NCI-H510A (cell line): ENCODE measurements at places on chromosomes 7 and 10.

- no peak for DNase-seq
Measured at GRCh38 chr10:109969760-109970346, 37.9 kb upstream of the ADD3 start.

- no peak for DNase-seq
Measured at GRCh38 chr10:43261578-43262396, 5.1 kb downstream of the RASGEF1A start.

- no peak for DNase-seq
Measured at GRCh38 chr7:90961037-90961725, 303.1 kb upstream of the FZD1 start.

DNA sequence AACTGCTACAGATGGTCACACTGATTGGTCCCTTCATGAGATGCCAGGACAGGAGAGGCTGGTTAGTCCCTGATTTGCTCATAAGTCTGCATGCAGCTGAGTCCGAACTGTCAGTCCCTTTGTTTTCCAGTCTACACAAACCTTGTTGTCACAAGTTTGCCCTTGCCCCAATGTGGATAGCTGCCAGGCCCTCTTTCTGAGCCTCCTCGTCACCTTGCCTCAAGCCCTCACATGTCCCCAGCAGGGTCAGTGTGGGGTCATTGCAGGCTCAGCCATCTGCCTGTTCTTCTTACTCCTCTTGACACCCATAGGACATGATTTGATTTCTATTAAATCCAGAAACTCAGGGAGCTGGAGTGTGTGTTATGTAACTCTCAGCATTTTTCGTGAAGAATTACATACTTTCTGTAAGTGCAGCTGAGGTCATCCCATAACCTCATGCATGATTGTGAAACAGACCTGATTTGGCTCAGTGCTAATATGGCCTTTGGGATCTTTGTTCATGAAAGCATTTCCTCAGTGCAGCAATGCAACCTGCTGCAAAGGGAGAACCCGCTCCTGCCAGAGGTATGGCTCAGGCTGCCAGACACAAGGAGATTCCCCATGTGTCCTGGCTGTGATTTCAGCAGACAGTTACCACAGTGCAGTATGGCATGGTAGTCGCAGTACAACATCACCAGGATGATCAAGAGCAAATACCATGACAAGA lies 70.0 kb upstream of the ZMIZ2 start:
- DNase-seq, result no peak

- no peak for DNase-seq
Measured at GRCh38 chr10:116237260-116237659, 35.7 kb downstream of the GFRA1 start.

DNA sequence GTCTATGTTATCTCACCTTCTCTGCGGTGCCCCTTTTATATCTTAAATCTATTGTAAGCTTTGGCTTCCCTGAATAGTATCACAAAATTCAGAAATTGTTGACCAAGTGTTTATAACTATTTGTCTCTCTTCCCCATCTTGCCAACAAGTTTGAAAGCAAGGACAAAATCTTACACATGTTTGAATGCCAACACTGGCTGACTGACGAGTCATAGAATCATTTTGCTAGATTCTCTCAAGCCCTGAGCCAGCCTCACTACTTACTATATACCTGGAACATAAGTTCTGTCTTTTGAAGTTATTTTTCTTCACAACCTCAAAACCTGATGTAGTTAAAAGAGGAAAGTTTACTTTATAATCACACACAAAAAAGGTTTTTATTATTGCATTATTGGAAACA lies 700.7 kb downstream of the PHTF2 start:
- no peak for DNase-seq

- DNase-seq, result peak; percentile 86
Measured at GRCh38 chr7:129779602-129780256, 168.2 kb downstream of the NRF1 start.

GRCh38 chr10:100744136-100744986 lies 1.0 kb upstream of the PAX2 start:
- no peak for DNase-seq

DNA sequence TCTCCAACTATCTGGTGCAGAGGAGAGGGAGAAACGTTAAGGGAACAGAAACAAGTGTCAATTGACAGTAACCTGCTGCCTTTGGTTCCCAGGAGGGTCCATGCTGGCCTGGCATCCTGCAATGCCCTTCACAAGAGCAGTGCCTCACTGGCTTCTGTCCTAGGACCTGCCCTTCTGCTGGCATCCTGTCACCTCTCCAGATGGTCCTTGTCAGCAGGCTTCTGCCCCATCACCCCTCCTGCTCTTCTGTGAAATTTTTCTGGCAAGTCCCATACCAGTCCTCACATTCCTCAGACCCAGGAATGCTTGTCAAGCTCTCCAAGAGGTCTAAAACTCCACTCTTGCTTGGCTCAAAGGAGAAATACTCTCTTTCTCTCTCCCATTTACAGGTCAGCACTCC lies 34.2 kb downstream of the C10orf67 start:
- no peak for DNase-seq

DNA sequence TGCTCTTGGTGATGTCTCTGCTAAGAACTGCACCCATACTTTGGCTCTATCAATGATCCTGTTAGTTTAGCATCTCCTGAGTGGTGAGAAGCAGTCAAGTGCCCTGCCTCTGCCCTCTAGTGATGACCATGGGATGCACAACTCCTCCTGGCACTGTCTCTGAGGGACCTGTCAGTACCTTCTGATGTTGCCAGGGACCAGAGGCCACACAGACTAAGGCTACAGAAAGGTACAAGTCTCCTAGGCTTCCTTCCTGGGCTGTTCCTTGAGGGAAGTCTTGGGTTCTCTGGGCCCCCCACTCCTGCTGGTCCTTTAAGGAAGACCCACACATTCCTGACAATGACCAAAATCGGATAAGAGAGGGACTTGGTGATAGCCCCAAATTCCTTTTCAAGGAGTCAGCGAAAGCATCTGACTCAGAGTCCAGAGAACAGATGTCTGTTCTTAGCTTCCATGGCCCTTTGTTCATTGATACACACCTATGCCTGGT lies 15.3 kb downstream of the NKX2-3 start:
- DNase-seq, result no peak

- DNase-seq, result no peak
Measured at GRCh38 chr10:96270571-96270970, 798 bp downstream of the BLNK start.

DNA sequence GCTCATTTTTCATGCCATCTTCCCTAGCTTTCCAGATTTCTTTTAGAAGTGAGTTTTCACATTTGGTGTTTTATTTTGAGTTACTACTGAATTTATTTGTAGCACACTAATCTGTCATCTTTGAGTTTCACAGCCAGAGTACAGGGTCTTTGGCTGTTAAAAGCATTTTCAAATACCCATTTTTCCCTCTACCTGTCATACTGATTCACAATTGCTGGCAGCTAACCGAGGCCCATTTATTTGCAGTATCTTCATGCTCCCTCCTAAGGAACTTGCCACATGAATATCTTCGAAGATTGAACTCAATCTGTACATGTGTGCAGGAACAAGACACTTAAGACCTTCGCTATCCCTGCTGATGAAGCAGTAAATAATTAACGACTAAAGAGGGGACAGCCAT lies 44.8 kb upstream of the DKK1 start:
- no peak for DNase-seq

DNA sequence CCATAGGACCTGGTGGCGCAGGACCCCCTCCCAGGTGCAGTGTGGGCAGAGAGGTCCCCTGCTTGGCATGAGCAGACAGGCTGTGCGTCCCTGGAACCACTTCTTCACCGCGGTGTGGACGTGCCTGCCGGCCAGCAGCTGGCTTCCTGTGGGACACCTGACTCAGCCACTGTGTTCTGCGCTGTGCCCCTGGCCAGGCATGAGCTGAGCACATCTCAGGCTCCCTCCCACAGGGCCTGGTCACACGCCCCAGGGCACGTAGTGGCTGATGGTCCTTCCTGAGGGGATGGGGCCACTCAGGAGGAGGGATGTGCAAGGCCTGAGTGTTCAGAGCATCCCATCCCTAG lies 3.5 kb upstream of the DEPP1 start:
- DNase-seq, result no peak

DNA sequence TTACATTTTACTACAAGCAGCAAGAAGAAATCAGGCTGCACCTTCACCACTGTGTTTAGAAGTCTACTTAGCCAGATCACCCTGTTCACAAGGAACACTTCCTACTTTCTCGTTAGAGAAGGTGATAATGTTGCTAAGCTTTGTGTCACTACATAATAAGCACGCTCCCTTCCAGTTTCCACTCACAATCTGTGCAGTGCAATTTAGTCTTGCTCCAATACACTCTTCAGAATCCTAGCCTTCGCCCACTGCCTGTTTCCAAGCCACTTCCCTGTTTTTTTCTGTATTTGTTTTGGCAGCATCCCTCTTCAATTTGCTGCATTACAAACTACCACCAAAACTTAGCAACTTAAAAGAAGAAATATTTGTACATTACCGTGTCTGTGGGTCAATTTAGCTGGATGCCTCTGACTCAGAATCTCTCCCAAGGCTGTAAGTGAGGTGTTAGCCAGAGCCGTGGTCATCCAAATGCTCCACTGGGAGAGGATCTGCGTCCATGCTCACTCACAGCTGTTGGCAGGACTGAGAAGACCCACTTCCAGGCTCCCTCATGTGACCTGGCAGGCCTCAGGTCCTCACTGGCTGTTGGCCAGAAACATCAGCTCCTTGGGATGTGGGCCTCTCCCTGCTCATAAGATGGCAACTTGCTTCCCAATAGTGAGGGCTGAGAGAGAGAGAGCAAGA lies 110.4 kb downstream of the PON1 start:
- no peak for DNase-seq

DNA sequence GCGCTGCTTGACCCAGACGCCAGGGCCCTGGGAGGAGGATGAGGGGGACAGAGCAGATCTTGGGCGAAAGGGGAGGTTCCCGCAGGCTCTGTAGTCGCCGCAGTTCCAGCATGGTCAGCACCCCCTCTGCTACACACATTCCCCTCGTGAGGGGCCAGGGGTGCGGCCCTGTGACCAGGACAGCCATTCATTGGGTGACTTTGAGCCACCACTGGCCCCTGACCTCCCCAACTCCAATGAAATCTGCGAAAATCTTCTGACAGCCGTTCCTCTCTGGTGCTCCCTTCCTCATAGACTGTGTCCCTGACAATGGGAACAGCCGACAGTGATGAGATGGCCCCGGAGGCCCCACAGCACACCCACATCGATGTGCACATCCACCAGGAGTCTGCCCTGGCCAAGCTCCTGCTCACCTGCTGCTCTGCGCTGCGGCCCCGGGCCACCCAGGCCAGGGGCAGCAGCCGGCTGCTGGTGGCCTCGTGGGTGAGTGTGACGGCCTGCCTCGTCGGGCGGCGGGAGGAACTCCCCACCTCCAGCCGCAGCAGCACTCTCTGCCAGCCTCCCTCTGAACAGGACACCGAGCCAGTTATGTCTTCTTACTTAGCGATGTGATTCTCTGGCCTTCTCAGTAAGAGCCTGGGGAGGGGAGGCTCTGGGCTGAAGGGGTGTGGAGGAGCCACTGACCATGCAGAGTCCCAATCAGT lies 825 bp downstream of the TMEM176A start:
- no peak for DNase-seq

- DNase-seq, result no peak
Measured at GRCh38 chr10:35644050-35644950, 2.2 kb upstream of the FZD8 start.

- no peak for DNase-seq
Measured at GRCh38 chr7:16350634-16351033, 70.7 kb downstream of the CRPPA start.

- DNase-seq, result no peak
Measured at GRCh38 chr7:117665368-117665767, 185.5 kb downstream of the CFTR start.

DNA sequence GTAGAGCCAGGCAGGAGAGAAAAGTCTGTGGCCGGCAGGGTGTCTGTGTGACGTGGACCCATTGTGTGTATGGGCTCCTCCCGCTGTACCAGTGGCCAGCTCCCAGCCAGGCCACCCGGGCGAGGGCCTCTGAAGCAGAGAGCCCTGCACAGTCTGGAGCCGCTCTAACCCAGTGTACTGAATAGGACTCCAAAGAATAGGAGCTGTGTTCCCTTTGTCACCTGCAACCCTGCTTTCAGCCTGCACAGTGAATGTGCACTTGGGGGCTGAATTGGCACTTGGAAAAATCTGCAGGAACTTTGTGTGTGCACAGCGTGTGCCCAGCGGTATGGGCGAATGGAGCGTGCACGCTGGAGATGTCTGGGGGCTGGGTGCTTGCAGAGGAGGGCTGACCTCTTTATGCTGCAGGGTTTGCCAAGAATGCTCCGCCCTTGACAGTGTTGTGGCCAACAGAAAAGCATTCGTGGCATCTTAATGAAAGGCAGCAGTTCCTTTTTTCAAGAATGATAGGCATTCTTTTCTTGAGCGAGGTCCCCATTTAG lies 216.2 kb downstream of the AUTS2 start:
- DNase-seq, result no peak

DNA sequence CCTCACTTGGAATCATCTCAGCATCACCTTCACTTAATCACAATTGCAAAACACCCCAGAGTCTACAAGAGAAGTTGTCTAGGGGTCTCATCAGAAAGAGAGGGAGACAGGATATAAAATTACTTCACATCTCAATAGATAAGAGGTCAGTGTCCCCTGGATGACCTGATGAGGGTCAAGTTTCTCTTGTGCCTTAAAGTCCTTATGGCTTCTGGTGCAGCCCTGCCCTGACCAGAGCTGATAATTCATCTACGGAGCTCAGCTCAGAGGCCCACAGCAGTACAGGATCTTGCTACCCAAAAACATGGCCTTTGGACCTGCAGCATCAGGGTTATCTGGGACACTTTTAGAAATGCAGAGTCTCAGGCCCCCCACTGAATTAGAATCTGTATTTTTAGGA lies 111.1 kb upstream of the GLI3 start:
- DNase-seq, result no peak

DNA sequence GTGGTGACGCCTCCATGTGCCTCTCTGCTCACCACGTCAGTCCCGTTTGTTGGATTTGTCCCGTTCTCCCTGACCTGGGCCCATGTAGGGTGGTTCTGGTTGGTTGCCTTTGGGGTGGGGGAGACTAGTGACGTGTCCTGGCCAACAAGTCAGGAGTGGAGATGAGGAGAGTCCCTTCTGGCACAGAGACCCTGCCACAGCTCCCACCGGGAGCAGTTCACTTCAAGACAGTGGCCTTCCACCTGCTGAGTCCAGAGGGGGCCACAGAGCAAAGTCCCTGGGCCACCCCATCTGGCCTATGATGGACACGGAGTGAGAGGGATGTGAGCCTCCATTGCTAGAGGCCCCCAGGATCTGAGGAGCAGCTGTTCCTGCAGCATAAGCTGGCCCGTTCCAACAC lies 405.6 kb downstream of the TCERG1L start:
- DNase-seq, result no peak

DNA sequence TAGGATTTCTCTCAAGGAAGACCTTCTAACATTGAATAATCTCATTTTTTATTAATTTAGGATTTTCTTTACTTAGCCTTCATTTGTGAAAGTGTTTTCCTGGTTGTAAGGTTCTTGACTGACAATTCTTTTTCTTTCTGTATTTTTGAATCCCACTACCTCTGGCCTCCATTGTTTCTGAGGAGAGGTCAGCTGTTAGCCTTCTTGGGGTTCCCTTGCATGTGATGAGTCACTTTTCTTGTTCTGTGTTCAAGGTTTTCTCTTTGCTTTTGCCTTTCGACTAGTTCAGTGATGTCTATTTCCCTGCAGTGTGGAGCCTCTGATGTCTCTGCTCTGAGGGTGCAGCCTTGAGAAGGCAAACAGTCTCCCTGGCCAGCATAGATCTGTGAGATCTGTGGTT lies 304.1 kb upstream of the ZNF32 start:
- no peak for DNase-seq
